ENCODE measurements at places on chromosomes 5 and 9. TPM values are rescaled to one million over a fixed set of nuclear protein-coding genes. Genes with fewer than 3 reads are reported as not detected.

ARL14EPL gene
- not detected for total RNA-seq

DNA sequence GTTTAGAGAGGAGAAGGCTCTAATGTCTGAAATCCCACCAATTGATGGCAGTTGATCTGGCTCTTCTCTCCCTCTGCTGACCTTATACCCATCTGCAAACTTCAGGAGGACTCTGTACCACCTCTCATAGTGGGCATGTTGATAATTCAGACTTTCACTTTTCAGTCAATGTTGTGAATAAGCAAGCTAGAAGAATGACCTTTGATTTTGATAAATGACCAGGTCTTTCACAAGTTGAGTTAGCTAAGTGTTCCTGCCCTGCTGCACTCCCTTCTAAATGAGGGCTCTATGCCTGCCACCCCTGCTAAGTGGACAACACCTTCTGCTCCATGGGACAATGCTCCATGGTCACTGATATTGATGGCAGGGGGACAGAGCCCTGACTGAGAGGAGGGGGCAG, 74.7 kb downstream of the SPRY4 start:
- DNase-seq = no peak

DNA sequence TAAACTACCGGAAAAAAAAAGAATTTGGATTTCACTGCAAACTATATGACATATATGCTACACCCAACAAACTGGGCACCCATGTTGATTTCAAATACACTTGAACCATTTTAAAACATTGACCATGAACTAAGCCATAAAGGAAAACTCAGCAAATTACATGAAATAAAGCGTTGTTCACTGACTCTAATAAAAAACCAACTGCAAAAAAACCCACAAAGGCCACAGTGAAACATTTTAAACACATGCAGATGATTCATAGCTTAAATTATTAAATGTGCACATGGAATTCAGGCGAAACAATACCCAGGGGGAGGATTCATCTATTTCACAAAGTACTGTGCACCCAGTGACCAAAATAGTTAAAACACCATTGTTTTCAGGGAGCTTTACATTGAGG, 33.3 kb downstream of the MTRR start:
- no peak for DNase-seq

CYLC2 gene
- not detected for total RNA-seq

DNA sequence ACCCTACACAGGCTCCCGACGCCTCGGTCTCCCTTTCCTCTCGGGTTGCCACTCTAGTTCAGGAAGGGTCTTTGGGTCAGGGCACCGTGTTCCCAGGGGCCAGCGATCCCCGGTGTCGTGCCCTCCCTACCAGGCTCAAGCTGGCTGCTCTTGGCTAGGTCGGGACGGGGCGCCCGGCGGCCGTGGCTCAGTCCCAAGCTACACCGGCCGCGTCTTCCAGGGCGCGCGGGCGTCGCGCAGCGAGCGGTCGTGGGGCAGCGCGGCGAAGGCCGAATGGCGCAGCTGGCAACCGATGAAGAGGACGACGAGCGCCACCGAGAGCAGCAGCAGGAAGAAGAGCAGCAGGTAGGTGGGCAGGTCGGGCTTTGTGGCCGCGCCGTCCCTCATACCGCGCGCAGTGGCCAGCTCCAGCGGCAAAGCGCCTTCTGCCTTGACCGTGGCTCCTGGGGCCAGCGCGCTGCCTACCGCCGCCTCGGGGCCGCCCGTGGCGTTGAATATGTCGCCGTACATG, 892 bp downstream of the SMIM32 start:
- DNase-seq = no peak

- no peak for DNase-seq
These were observed 151.3 kb upstream of the EGFLAM start for GRCh38 chr5:38107096-38107495.

DNA sequence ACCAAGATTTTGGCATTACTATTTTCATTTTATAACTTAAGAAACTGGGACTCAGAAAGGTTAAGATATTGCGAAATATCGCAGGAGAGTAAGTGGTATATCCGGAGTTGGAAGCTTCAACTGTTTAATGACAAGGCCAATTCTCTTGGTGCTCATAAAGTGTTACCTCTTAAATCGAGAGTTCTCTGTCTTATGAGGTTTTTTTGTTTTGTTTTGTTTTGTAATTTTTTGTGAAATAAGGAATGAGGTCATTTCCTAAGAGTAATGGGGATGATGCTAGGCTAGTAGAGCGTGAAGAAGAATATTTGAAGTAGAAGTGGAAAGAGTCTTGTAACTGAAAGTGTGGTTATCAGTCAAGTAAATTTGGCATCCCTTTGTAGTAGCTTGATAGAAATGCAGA, 183.2 kb upstream of the DAB2 start:
- DNase-seq = no peak

Data from mucosa of gallbladder (tissue), 1 donor.